Stimulated activated CD8-positive, alpha-beta memory T cell treated with anti-CD3 and anti-CD28 coated beads, Interleukin-2, amount 100 ng/mL, for 1 hour (primary cell): ENCODE measurements at places on chromosomes 3 and 15.

GRCh38 chr15:54514601-54515000 is 536.4 kb downstream of the UNC13C start:
- no peak for DNase-seq

DNA sequence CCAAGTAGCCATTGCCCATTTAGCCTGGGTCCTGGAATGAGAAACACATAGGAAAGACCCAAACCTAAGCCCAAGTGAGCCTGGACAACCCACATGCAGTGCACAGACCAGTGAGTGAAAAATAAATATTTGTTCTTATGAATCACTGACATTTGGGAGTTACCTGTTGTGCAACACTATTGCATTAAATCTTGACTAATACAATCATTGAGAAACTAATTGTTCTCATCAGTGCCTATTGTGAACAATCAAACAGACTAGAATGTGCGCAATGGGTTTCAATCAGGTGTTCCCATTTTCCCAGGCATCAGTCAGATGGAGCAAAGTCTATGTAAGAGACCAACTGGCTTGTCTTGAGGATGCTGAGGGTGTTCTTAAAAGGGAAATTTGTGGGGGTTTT is 54.7 kb upstream of the CNOT10 start:
- DNase-seq: no peak

GRCh38 chr3:21944251-21944650 is 193.2 kb upstream of the ZNF385D start:
- DNase-seq: no peak

DNA sequence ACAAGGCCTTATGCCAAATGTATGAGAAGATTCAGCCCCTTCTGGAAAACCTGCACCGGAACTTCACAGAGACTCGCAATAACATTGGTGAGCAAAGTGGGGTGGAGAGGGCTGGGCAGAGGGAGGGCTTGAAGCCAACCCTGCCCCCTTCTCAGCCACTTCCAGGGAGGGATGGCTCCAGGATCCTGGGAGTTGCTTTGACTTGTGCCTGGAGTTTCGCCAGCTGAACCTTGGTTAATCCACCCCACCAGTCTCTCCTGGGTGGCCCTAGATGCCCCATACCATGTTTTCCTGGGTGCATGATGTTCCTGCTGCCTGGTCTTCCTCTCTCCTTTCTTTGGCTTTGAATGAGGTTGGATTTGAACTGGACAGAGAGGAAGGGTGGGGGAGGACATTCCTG is 10.8 kb downstream of the TBC1D21 start:
- DNase-seq: no peak

DNA sequence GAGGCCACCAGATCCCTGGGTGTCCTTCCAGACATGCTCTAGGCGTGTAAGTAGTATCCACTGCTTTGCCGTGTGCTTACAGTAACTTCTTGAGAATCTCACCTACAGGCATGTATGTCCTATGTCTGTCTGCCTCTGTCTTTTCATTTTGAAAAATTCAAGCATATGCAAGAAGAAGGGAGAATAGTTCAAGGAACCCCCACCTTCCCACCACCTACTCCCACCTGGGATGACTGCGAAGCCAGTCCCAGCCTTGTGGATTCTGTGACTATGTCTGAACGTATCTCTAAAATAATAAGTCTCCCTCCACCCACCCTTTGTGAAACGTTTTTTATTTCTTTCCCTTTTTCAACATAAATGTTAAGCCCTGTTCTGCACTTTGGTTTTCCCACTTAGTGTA is 15.0 kb downstream of the CHST13 start:
- no peak for DNase-seq

DNA sequence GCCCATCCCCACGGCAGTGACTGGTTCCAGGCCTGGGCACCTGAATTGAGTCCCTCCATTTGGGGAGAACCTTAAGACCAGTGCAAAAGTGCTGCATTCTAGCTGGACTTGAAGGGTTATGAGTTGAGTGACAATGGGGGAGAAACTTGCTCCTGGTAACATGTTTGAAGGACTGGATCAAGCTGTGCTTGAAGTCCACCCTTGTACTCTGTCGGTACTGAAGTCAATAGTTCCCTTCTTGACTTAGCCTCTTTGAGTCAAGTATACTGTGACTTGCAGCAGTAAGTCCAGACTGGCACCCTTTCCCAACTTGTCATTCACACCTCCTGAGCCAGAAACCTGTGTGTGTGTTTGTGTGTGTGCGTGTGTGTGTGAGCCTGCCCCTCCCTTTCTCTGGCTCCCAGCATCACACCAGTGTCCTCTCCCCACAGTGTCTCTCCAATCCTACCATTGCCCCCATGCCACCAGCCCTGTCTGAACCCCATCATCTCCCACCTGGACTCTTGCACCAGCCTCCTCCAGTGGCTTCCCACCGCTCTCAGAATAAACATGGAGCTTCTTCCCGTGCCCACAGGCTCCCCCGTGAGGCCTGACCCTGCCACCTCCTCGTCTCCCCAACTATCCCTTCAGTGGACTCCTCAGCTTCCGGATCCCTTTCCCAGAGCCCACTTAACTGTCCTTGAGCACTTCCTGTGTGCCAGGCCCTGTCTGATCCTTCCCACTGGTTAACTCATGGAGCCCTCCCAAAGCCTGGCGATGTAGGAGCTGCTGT is 10.2 kb upstream of the FBLN2 start:
- DNase-seq: no peak

GRCh38 chr3:40827226-40827625 is 302.5 kb downstream of the ZNF621 start:
- DNase-seq: no peak

- no peak for DNase-seq
Observed at GRCh38 chr3:26279091-26279490, 343.5 kb upstream of the LRRC3B start.

DNA sequence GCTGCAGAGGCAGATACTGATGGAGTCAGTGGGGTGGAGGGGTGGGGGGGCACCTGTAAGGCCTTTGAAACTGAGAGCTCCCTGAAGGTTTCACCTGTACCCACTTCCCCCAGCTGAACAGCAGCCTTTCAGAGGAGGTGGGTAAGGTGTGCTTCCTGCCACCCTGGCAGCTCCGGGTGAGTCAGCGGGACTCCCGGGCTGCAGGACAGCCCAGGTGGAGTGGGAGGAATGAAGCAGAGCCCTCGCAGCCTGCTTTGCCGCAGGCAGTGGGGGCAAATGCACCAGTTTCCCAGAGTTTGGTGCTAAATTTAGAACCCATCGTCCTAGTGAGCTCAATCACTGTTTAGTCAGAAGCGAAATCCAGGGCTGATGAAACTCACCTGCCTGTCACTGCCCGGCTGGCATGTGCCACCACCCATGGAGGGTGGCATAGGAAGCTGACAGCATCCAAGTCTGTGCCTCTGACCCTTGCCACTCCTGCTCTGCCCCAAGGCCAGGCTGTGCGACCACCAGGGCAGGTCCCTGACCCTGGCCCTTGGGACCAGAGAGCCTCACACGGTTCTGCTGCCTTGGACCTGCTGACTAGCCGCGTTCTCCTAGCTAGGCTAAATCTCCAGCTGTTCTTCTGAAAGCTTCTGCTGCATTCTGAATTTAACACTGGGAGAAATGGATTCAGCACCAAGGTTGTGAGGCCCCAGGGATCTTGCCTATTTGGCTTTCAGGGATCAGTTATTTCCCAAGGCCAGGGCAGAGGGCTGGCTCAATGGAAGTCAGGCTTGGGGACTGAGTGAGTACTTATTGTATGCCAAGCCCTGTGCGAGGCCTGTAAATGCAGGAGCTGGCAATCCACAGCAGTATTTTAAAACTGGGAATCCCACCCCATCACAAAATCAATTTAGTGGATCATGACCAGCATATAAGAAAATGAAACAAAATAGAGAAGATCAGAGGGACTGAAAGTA is 67.3 kb upstream of the RASGRF1 start:
- no peak for DNase-seq

GRCh38 chr3:170240671-170241070 is 18.4 kb downstream of the PRKCI start:
- DNase-seq: no peak

DNA sequence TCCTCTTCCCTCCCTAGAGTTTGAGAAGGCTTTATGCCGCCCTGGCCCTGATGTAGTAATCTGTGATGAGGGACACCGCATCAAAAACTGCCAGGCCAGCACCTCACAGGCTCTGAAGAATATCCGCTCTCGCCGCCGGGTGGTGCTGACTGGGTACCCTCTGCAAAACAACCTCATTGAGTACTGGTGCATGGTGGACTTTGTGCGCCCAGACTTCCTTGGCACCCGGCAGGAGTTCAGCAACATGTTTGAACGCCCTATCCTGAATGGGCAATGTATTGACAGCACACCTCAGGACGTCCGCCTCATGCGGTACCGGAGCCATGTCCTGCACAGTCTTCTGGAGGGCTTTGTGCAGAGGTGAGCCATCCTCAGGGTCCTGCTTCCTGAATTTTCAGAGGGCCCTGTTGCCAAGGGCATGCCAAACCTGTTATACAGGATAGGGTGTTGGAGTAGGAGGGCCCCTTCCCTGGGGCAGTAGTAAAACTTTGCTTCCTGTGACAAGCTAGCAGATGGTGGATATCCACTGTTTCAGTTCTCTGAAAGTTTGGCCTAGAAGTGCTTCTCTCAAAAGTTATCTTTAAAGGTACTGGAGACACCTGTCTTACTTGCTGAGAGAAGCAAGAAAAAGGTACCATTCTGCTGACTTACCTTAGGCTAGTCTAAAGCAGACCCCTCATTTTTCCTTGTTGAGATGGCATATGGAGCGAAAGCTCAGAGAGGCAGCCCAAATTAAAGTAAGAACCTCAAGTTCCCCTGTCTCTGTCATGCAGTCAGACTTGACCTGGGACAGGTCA is 33.7 kb upstream of the TEX264 start:
- no peak for DNase-seq

- DNase-seq: no peak
Observed at GRCh38 chr3:121918779-121919483, 24.7 kb downstream of the SLC15A2 start.

DNA sequence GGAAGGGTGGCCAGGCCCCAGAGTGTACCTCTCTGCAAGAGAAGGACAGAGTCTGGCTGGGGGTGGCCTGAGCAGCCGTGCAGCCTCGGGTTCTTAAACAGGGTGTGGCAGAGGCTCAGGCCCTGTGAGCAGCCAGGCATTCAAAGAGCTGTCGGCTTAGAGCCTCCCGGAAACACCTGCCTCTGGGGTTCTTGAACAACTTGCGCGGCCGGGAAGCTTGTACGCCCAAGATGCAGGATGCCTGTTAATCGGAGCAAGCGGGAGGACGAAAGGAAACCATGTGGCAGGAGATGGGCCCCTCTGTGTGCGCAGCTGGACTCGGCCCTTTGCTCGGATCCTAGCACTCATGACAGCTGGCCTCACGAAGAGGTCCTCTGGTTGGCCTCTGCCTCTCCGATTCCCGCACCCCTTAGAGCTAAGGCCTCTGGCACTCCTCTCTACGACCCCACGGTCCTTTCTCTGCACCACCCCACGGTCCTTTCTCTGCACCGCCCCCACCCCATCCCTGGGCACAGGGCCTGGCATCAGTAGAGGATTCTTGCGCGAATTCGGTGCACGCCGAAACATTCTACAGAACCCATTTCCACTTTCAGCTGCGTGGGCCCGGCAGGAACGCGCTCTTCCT is 23.9 kb upstream of the TXNRD3 start:
- DNase-seq: no peak

- DNase-seq: no peak
Observed at GRCh38 chr3:160398820-160399124, 253 bp downstream of the IFT80 start.

- no peak for DNase-seq
Observed at GRCh38 chr3:167731393-167731792, 3.3 kb downstream of the PDCD10 start.

GRCh38 chr3:11904157-11904556 is 57.5 kb upstream of the TAMM41 start:
- no peak for DNase-seq

DNA sequence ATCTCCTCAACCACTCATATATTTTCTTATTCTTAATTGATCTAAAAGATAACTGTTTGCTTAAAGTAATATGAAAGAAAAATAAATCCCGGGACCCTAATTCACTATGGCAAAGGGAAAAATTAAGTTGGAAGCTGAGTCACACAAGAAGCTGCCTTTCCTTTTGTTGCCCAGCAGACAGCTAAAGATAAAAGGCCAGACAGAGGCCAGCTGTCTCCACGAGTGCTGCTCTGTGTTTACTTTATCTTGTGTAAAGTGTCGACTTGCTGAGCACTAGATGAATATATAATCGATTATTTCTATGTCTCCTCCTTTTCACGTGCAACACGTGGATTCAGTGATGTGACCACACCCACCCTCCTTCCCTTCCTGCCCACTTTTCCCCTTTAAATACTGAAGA is 52.8 kb upstream of the NSMCE3 start:
- DNase-seq: no peak

DNA sequence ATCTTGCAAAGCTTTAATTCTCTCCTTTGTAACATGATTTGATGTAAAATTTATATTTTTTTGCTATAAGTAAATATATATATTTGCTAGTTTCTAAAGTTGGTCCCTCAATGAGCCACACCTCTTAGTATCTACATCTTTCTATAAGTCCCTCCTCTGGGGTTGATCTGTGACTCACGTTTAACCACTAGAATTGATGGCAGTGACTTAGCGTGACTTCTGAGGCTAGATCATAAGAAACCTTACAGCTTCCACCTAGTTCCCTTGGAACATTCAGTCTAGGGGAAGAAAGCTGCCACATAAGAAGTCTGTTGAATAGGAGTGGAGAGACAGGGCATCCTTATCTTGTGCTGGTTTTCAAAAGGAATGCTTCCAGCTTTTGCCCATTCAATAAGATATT is 56.6 kb upstream of the TNIK start:
- no peak for DNase-seq

- peak; percentile 7 for DNase-seq
Observed at GRCh38 chr3:63912768-63913588, 795 bp upstream of the SCAANT1 start.

DNA sequence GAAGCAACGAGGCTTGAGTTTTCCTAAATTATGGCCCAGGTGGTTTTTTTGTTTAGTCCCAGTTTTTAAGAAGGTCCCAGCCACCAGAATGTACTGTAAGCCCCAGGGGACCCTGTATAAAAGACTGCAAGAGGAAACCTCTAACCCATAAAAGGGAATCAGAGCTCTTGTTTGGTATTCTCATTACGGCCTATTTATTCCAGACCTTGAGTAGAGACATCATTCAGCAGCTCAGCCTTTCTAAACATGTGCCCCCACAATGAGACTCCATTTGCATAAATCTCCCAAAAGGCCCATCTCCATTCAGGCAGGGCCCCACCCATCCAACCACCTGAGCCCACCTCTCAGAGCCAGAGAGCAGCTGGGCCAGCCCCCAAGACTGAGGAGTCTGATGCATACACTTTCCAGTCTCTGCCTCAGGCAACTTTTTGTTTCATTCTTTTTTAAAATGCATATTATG is 25.7 kb downstream of the ZDHHC3 start:
- no peak for DNase-seq
